ENCODE measurements at places on chromosomes 13 and 19.

GRCh38 chr19:24074720-24075454 is 12.1 kb upstream of the ZNF254 start:
- DNase-seq, result no peak

- no peak for DNase-seq
These were observed 93.1 kb downstream of the WTIP start for GRCh38 chr19:34574704-34575103.

GRCh38 chr19:16778796-16779411 is 50.3 kb upstream of the SIN3B start:
- DNase-seq, result peak; percentile 2

DNA sequence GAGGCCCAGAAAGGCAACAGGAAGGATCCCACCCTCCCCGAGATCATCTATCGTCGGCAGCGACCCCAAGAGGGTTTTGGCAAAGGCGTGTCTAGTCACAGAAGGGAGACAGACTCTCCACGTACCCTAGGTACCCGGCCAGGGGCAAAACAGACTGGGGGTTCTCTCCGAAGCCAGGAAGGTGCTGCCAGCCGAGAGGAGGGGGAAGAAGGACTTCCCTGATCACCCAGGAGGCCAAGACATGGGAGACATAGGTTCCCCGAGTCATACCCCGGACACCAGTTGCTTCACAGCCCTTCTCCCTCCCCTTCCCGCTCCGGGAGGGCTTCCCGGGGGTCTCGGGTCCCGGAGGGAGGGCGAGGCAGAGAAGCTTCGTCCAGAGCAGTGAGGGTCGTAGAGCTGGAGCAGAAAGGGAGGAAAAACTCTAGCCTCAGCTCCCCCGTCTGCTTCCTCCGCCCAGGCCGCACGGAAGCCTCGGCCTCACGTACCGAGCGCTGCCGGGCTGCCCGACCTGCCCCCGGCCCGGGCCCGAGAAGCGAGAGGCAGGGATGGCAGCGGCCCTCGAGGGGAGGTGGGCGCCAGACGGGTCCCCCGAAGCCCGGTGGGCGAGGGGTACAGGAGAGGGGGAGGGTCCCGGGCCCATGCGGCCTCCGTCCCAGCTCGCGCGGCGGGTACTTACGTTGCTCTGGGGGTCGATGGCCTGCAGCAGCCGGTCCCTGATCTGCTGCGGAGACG is 644 bp downstream of the MED26 start:
- no peak for DNase-seq

DNA sequence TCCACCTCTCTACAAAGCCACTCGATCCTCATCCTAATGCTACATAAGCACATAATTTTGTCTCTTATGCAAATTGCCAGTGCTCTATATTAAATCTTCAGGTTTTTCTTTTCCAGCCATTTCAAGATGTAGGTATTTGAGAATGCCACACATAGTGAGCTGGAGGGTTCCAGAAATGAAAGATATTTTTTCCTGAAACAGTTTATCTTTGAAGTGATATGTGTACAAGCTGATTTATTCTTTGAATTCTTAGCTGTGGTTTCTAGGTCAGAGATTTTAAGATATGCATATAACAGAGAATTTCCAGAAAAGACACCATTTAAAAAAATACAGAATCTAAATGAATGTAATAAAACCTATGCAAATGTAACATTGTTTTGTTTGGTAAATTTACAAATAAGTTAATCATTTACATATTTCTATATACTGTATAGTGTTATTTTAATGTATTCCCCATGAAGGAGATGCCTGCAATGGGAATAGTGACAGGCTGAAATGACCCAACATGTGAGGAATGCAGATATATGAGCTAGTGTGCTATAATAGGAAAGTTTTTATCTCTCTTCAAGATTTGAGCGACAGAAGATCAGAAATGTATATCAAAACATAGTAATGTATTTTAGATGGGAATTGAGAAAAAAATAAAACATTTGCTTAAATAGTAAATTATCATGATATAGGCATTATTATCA is 570.2 kb downstream of the SLITRK1 start:
- DNase-seq, result no peak

- DNase-seq, result no peak
These were observed 437.9 kb downstream of the FOXO1 start for GRCh38 chr13:40228496-40228895.

DNA sequence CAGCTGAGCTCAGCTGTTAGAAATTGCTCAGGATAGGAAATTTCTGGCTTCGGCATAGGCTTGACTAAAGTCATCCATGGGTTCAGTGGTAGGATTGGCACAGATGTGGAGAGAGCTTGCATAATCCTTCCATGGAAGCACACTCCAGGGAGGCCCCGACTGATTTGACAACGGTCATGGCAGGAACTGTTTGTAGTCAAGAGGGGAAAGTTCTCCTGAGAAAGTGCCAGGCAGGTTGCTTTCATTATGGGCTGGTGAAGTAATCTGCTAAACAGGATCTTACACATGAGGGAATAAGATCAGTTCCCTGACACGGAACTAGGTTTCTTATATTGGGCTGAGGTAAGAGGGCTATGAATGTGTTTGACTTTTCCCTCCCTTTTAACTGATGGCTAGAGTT is 120.1 kb downstream of the RGCC start:
- no peak for DNase-seq

DNA sequence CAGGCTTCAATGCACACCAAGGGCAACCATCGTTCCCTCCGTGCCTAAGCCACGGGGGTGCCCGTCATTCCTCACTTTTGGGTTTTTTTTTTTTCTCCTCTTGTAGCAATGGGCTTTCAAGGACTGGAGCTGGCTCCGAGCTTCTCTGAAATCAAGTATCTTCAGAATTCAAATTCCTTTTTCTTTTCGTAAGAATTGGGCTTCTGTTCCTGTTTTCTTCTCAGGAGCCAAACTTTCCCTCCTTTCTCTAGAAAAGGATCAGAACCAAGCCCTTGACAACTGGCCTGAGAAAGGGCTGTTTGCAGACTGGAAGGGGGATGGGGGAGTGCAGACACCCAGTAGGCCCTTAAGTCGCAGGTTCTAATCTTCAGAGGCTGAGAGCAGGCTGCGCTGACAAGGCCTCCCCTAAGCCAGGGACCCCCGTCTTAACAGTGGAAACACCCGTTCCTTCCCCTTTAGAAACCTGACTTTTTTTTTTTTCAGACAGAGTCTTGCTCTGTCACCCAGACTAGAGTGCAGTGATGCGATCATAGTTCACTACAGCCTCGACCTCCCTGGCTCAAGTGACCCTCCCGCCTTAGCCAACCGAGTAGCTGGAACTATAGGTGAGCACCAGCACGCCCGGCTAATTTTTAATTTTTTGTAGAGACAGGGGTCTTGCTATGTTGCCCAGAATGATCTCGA is 51.6 kb downstream of the RFX2 start:
- no peak for DNase-seq

- DNase-seq, result no peak
These were observed 421 bp upstream of the KLF5 start for GRCh38 chr13:73058432-73058735.

GRCh38 chr13:31653730-31654129 is 85.6 kb upstream of the RXFP2 start:
- no peak for DNase-seq

GRCh38 chr19:47433121-47433520 is 13.8 kb upstream of the MEIS3 start:
- no peak for DNase-seq

DNA sequence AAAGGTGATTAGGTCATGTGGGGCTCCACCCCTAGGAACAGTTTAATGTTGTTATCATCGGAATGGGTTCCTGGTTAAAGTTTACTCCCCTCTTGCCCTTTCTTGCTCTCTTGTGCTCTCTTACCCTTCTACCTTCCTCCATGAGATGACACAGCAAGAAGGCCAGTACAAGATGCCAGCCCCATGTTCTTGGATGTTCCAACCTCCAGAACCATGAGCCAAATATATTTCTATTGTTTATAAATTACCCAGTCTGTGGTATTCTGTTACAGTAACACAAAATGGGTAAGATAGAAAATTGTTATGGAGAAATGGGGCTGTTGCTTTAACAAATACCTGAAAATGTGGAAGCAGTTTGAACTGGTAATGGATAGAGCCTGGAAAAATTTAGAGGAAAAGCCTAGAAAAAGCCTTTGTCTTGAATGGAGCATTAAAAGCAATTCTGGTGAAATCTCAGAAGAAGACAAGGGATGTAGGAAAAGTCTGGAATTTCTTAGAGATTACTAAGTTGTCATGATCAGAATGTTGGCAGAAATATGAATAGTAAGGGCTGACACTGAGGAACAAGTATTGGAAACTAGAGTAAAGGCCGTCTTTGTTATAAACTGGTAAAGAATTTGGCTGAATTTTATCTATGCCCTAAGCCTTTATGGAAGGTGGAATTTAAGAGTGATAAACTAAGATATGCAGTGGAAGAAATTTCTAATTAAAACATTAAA is 53.5 kb upstream of the TSC22D1 start:
- no peak for DNase-seq

DNA sequence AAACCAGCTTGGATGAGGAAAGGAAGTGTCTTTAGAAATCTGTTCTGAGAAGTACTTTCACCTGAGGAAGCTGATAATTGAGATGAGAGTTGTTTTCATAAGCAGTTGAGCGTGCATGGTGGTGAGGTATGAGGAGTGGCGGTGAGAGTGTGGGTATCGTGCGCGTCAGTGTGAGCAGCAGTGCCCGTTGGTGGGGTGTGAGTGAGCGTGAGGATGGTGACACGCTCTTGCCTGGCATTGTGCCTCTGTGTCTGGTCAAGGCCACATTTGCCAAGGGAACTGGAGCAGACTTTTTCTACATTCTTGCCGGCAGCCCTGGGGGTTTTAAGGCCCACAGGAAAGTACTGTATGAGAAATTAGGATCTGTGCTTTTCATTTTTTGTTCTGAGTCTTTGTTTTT is 36.5 kb upstream of the TEX29 start:
- DNase-seq, result no peak

DNA sequence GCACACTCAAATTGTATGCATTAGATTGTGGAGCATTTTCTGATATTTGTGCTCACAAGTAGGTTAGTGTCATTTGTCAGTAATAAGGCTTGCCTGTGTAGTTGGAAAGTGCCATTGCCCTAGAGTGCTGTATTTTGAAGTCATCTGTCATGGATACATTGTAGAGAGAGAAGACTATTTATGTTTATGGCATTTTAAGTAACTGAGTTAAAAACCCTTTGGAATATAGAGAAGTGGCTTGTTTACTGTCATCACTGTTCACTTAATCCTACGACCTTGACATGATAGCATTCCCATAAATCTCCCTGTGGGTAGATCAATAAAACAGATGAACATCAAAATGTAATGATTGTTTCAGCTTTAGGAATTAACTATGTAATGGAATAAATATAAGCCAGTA is 110.6 kb downstream of the MAB21L1 start:
- DNase-seq, result no peak

DNA sequence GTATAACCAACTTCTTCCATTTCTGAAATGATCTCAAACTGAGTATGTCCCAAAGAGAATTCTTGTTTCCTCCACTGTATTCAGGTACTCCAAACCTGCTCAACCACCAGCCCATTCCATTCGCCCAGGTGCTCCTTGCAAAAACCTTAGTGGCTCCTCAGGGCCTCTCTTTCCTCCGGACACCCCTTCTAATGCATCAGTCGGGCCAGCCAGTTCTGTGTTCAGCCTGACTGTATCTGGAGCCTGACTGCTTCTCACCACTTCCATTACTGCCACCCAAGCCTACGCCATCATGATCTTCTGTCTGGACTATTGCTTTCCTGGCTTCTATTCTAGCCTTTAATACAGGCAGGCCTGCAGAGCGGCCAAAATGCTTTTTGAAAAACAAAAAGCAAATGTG is 1.5 kb downstream of the PHF11 start:
- no peak for DNase-seq

DNA sequence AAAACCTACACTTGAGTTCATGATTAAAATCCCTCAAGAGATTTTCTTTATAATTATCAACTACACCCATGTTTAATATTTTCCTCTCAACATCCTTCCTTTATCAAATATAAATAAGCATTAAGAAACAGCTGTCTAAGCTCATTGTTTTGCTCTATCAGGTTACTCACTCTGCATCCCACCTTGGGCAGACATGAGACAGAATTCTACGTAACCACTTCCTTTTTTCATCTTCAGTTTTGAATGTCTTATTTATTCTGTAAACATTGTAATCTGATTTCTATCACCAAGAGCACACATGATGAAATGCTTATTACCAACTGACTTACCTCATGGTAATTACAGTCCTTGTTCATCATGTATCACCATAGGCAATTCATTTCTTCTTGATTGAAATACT is 1256.6 kb upstream of the ATXN8OS start:
- DNase-seq, result no peak

DNA sequence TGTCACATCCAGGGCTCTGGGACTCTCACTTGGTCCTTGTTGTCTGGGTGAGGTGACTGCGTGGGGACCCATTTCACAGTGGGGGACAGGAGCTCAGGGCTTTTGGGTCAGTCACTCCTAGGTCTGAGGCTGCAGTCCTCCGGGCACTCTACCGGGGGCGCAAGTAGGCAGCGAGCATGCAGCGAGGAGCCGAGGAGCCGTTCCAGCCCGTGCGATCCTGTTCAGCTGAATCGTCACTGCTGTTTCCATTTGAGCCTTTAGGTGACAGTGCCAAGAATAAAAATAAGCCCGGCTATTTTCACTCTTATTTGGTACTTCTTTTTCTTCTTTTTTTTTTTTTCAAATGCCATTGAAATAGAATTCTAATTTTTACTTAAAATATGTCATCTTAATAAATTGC is 126.5 kb downstream of the ZNF536 start:
- DNase-seq, result no peak

- DNase-seq, result no peak
These were observed 304.4 kb downstream of the DCLK1 start for GRCh38 chr13:35826626-35827254.

- no peak for DNase-seq
These were observed 129.8 kb downstream of the URI1 start for GRCh38 chr19:30071871-30072270.

- DNase-seq, result no peak
These were observed 67.1 kb downstream of the ZNF536 start for GRCh38 chr19:30439310-30439709.

- peak; percentile 16 for DNase-seq
These were observed 135.6 kb downstream of the NUFIP1 start for GRCh38 chr13:44853641-44854040.

GRCh38 chr13:90205911-90206310 is 1141.6 kb upstream of the MIR17HG start:
- DNase-seq, result no peak

DNA sequence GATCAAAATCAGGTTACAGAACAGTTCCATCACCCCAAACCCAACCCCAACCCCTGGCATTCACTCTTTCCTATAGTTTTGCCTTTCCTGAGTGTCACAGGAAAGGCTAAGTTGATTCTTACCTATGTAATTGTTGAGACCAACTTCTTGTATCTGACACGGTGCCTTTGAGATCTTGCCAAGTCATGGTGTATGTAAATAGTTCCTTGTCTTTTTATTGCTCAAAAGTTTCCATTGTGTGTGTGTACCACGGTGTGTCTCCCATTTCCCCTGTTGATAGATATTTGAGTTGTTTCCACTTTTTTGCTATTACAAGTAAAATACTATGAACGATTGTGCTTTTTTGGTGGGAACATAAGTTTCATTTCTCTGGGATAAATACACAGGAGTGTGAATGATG is 3.3 kb upstream of the IGFL2 start:
- DNase-seq, result no peak

GRCh38 chr13:52832313-52832712 is 16.1 kb downstream of the PCDH8 start:
- DNase-seq, result peak; percentile 59
